ENCODE measurements at places on chromosomes 1 and 21.
A peak's percentile ranks its signal among the peaks of the same experiment; 100 is the strongest.

DNA sequence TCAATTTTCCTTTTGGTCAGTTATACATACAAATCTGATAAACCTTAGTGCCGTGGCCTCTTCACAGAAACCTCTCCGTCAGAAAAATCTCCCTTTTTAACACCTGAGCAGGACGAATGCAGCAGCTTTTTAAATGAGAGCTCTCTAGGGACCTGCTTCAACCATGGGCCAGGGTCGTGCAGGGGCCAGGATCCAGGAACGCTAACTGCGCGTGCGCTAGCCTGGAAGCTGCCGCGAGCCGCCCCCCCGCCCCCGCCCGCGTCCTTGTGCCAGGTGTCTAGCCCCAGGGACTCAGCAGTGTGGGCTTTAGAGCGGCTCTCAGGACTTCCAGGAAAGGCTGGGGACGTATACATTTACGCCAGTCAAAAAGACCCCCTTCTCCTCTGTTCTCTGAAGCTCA lies 136.8 kb upstream of the FMN2 start:
- no peak for DNase-seq

DNA sequence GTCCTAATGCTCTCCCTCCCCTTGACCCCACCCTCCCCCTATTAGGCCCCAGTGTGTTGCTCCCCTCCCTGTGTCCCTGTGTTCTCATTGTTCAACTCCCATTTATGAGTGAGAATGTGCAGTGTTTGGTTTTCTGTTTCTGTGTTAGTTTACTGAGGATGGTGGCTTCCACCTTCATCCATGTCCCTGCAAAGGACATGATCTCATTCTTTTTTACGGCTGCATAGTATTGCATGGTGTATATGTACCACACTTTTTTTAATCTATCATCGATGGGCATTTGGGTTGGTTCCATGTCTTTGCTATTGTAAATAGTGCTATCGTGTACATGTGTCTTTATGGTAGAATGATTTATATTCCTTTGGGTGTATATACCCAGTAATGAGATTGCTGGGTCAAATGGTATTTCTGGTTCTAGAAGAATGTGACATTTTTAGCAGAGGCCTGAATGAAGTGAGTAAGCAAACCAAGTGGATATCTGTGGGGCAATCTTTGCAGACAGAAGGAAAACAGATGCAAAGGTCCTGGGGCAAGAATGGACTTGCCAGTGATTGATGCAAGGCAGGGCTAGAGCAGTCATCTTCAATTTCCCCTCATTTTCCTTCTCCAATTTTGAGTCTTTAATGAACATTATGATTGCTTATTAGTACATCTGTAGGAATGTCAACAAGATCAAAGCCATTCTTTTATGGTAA lies 50.2 kb downstream of the UBE4B start:
- DNase-seq: no peak

- DNase-seq: no peak
Measured at GRCh38 chr1:106290805-106291501, 765.5 kb upstream of the PRMT6 start.

DNA sequence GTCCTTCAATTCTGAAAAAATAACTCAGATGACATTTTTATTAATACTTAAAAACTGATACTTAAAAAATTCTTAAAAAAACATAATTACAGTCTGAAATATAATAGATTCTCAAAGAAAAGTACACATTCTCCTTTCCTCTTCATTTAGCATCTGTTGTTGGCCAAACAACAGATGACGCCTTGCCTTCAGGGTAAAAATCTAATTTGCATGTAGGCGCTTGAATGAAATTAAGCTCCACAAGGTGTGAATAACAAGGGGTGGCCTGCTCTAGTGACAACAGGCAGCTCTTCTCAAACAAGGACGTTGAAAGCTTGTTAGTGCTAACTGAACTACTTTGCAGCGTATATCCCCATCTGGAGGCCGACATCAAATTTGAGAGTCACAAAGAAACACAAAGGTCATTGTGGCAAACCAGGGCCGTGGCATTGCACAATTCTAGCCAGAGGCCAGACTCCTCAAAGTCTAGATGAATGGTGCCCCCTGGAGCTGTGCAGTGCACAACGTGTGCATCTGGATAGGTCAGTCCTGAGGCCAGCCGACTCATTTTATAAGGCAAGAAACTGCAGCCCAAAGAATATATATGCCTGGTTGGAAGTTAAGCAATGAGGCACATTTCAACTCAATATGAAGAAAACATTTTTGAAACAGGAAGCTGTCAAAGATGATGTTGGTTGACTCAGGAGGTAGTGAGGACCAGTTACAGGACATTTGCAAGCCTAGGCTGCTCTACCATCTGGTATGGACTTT lies 459.2 kb upstream of the RUNX1 start:
- peak; percentile 58 for DNase-seq

DNA sequence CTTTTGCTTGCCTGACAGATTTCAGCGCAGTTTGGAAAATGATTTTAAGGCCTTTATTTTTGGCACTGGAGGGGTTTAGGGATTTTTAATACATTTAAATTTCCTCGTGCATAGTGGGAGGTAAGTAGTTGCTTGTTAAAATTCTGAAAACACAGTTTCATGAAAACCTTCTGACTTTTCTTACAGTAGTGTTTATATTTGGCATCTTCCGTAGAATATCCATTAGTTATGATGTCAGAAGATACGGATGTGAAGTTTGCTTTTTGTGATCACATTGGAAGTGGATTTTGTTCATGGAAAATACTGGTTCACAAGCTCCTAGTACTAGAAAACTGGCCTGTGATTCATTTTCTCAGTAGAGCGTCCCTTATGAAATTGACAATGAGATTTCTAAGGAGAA lies 1.3 kb downstream of the RABGAP1L start:
- DNase-seq: no peak

GRCh38 chr21:35468991-35469390 lies 419.9 kb upstream of the RUNX1 start:
- DNase-seq: no peak

DNA sequence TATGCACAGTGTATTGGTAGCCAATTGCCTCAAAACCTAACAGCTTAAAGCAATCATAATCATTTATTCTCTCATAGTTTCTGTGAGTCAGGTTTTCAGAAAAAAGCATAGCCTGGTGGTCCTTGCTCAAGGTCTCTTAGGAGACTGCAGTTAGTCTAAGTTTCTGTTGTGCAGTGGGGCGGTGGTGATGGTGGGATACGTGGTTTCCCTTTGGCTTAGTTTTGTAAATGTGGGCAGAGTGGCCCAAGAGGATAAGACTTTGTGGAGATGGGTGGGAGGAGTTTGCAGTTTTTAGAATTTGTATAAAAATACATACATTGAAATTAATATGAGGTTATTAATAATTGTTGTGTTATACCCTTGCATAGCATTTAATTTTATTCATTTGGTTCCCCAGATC lies 68.6 kb downstream of the NOS1AP start:
- no peak for DNase-seq

DNA sequence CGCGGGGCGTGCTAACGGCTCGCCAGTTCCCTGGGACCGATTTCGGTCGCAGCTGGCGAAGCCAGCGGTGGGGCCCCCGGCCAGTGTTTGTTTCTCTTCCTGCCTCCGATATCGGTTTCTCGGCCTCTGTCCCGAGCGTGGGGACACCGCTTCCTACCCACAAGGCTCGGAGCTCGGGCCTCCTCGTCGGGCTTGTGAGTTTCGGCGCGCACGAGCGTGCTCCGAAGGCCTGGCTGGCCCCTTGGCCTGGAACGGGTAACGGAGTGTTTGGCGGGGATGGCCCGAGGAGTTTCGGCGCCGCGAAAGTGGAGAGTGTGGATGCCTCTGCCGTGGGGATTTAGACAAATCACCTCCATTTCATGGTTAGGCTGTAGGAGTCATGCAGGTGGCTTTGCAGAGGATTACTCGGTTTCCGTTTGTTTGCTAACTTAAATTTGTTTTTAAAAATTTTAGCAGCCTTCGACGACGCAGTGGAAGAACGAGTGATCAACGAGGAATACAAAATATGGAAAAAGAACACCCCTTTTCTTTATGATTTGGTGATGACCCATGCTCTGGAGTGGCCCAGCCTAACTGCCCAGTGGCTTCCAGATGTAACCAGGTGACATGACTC lies 559 bp downstream of the RBBP4 start:
- no peak for DNase-seq

- no peak for DNase-seq
Measured at GRCh38 chr1:178025613-178026356, 55.9 kb upstream of the SEC16B start.

- no peak for DNase-seq
Measured at GRCh38 chr1:158045639-158046038, 52.2 kb downstream of the KIRREL1 start.

- DNase-seq: no peak
Measured at GRCh38 chr1:8879922-8880676, 1.6 kb upstream of the ENO1 start.

DNA sequence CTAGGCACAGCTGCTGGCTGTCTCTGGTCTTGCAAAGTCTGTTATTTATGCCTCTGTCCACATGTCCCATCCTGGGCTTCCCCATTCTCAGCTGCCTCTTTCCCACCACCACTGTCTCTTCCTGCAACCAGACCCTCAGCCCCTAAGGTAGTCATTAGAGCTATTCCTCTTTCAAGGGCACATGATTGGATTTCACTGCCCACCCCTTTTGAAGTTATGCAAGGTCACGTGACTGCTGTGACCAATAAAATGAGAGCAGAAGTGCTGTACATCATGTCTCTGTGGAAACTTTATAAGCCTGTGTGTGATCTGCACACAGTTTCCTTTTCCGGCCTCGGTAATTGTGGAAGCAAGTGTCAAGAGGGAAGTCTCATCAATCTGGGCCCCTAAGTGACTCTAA lies 136.6 kb upstream of the HMGB4 start:
- no peak for DNase-seq

DNA sequence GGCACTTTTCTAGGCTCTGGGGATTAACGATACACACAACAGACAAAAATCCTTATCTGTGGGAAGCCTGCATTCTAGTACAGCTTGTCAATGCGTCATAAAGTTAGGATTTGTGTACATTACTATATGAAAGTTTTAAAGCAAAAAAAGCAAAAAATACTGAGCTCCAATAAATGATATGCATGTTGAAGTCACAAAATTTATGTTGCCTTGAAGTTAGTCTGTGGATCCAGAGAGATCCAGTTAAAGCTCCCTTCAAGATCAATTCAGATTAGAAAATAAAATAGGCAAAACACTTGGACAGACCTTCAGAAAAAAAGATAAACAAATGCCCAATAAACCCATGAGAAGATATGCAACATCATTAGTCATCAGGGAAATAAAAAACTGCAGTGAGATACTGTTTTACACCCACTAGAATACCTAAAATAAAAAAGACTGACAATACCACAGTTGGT lies 33.1 kb upstream of the KCNQ4 start:
- no peak for DNase-seq

- DNase-seq: no peak
Measured at GRCh38 chr1:206686478-206687249, 2.0 kb downstream of the MAPKAPK2 start.
